ENCODE measurements at places on chromosomes 2 and 18. TPM values are rescaled to one million over a fixed set of nuclear protein-coding genes. Genes with fewer than 3 reads are reported as not detected.

Gene FIGN
- not detected for total RNA-seq

DNA sequence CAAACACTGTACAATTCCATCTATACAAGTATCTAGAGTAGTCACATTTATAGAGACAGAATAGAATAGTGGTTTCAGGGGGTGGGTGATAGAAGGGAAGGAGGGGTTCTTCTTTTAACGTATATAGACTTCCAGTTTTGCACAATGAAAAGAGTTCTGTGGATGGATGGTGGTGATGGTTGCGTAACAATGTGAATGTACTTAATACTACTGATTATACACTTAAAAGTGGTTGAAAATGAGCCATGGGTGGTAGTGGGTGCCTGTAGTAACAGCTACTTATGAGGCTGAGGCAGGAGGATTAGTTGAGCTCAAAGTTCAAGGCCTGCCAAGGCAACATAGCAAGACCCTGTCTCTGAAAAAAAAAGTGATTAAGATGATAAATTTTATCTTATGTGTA lies 85.8 kb downstream of the SETBP1 start:
- no peak overlapping the region for H3K4me3 ChIP-seq
- H3K27ac ChIP-seq: no peak overlapping the region
- DNase-seq: no peak
- H3K4me1 ChIP-seq: peaks cover 84% of the 10 kb centered on the region
- H3K27me3 ChIP-seq: no peaks in the 10 kb centered on the region

GRCh38 chr18:49015886-49016647 lies 65.3 kb upstream of the SMAD7 start:
- no peak for DNase-seq
- H3K27me3 ChIP-seq: no peaks in the 10 kb centered on the region
- H3K36me3 ChIP-seq: no peaks in the 10 kb centered on the region
- peaks cover 4% of the 10 kb centered on the region for H3K4me1 ChIP-seq

- H3K27me3 ChIP-seq: no peaks in the 10 kb centered on the region
- DNase-seq: no peak
- no peaks in the 10 kb centered on the region for H3K36me3 ChIP-seq
- no peak overlapping the region for H3K4me3 ChIP-seq
- H3K4me1 ChIP-seq: peaks cover 6% of the 10 kb centered on the region
- no peak overlapping the region for H3K27ac ChIP-seq
Observed at GRCh38 chr18:58803978-58804377, 60.7 kb upstream of the ZNF532 start.

Gene CRACDL
- 0.07 TPM for total RNA-seq

Gene B3GNT7
- total RNA-seq: 14.3 TPM

GRCh38 chr18:45370255-45371010 lies 244.8 kb upstream of the SLC14A2 start:
- H3K27me3 ChIP-seq: no peaks in the 10 kb centered on the region
- peaks cover 25% of the 10 kb centered on the region for H3K4me1 ChIP-seq
- no peak overlapping the region for H3K27ac ChIP-seq
- no peaks in the 10 kb centered on the region for H3K36me3 ChIP-seq

DNA sequence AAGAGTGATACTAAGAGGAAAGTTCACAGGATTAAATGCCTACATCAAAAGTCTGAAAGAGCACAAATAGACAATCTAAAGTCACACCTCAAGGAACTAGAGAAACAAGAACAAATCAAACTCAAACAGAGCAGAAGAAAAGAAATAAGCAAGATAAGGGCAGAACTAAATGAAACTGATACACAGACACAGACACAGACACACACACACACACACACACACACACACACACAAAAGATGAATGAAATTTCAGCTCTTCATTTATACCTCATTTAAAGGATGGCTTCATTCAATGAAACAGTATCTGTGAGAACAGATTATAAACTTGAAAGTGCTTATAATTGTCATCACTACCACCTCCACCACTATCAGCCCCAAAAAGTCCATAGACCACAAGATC lies 428.9 kb downstream of the MBD2 start:
- no peak overlapping the region for H3K4me3 ChIP-seq
- no peaks in the 10 kb centered on the region for H3K36me3 ChIP-seq
- no peak for DNase-seq
- H3K27me3 ChIP-seq: no peaks in the 10 kb centered on the region

Gene IMPA2
- 11.7 TPM for total RNA-seq

Gene KIAA2012
- not detected for total RNA-seq

Gene CAPG
- 210 TPM for total RNA-seq

- no peak overlapping the region for H3K27ac ChIP-seq
- H3K4me1 ChIP-seq: peaks cover 13% of the 10 kb centered on the region
Observed at GRCh38 chr2:16948710-16949109, 283.1 kb upstream of the CYRIA start.

Data from B cell (primary cell).